ENCODE measurements at places on chromosomes 11 and 22. TPM values are rescaled to one million over a fixed set of nuclear protein-coding genes. Genes with fewer than 3 reads are reported as not detected.

Gene IGLL1
- polyA plus RNA-seq, result not detected

Gene FAM89B
- 61.3 TPM for polyA plus RNA-seq

Gene ELMOD1
- polyA plus RNA-seq, result not detected

Gene LDHAL6A
- polyA plus RNA-seq, result not detected

Gene CLDN5
- not detected for polyA plus RNA-seq

Gene ROBO4
- polyA plus RNA-seq, result 0.95 TPM

Gene ESAM
- 1.3 TPM for polyA plus RNA-seq

Gene SOX6
- polyA plus RNA-seq, result 0.03 TPM

Gene SYT8
- not detected for polyA plus RNA-seq

Gene GSTT2B
- 32.2 TPM for polyA plus RNA-seq

Gene OR4C16
- not detected for polyA plus RNA-seq

Gene OR4A16
- polyA plus RNA-seq, result not detected

Gene NRIP3
- 2.6 TPM for polyA plus RNA-seq

Gene ACR
- 0.15 TPM for polyA plus RNA-seq

Gene KREMEN1
- 7.9 TPM for polyA plus RNA-seq

Gene NXPE1
- not detected for polyA plus RNA-seq

Gene PLAAT5
- not detected for polyA plus RNA-seq

Gene SCGB1D2
- polyA plus RNA-seq, result not detected

Gene ISX
- not detected for polyA plus RNA-seq

Gene TENM4
- 6.0 TPM for polyA plus RNA-seq

Gene TSSK2
- polyA plus RNA-seq, result not detected

Gene INS
- polyA plus RNA-seq, result not detected

Gene KDM4E
- not detected for polyA plus RNA-seq

Gene CXCR5
- not detected for polyA plus RNA-seq

Gene RASSF10
- polyA plus RNA-seq, result not detected

Gene RIC3
- polyA plus RNA-seq, result 1.2 TPM

Gene RAG2
- 0.34 TPM for polyA plus RNA-seq

Gene TBX1
- not detected for polyA plus RNA-seq

Gene EFCAB6
- 0.41 TPM for polyA plus RNA-seq

Gene ACRV1
- polyA plus RNA-seq, result not detected

Gene APOA1
- polyA plus RNA-seq, result not detected

Gene GP1BB
- 0.49 TPM for polyA plus RNA-seq

Gene LZTR1
- 37.7 TPM for polyA plus RNA-seq

Gene ROM1
- 7.9 TPM for polyA plus RNA-seq

Gene OR5D14
- polyA plus RNA-seq, result not detected

Gene APLP2
- polyA plus RNA-seq, result 408 TPM

Gene TIMM10B
- 33.1 TPM for polyA plus RNA-seq

Gene TRIM49
- not detected for polyA plus RNA-seq

Gene SNX19
- polyA plus RNA-seq, result 21.9 TPM

Gene TRIM6
- 0.46 TPM for polyA plus RNA-seq

Gene OR51I1
- not detected for polyA plus RNA-seq

Gene CD3E
- polyA plus RNA-seq, result not detected

Gene INSC
- polyA plus RNA-seq, result not detected

Gene PGR
- polyA plus RNA-seq, result not detected

Gene DEFB131B
- not detected for polyA plus RNA-seq

Gene OR10A2
- not detected for polyA plus RNA-seq

Gene CTSF
- 57.2 TPM for polyA plus RNA-seq

Gene CASP4
- polyA plus RNA-seq, result 13.6 TPM

Gene CCDC73
- not detected for polyA plus RNA-seq

Gene OR8I2
- polyA plus RNA-seq, result not detected

Data from SK-N-SH (cell line).